ENCODE measurements at places on chromosomes 16 and 17. TPM values are rescaled to one million over a fixed set of nuclear protein-coding genes. Genes with fewer than 3 reads are reported as not detected.

The PIPOX gene
- polyA plus RNA-seq, result 1.5 TPM

The NIP7 gene
- 36.7 TPM for polyA plus RNA-seq

DNA sequence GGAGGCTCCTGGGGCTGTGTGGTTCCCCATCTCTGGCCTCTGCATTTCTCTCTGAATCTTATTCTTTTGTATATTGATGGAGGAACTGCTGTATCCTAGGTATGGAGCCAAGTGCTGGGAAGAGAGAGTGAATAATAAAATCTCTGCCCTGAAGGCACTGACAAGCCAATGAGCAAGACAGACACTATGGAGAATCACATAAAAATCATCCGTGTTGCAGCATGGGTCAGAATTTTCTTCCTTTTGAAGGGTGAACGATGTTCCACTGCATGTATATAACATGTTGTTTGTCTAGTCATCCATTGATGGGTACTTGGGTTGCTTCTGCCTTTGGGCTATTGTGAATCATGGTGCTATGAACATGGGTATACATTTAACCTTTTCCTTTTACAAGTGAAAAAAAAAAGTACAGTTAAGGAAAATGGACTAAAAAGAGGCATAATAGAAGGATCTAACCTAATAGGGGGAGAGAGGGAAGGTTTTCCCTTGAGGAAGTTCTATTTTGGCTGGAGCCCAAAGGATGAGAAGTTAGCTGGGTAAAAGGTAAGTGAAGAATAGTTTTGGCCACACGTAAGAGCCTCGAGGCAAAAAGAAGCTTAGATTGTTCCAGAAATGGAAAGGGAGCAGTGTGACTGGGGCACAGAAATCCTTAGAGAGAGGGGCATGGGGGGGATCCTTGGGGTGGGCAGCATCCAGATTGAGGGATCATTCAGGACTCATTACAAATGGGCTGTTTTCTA lies 32.3 kb upstream of the GNA13 start:
- DNase-seq, result no peak

- no peak for DNase-seq
Observed at GRCh38 chr17:38427160-38427949, 909 bp upstream of the ARHGAP23 start.

DNA sequence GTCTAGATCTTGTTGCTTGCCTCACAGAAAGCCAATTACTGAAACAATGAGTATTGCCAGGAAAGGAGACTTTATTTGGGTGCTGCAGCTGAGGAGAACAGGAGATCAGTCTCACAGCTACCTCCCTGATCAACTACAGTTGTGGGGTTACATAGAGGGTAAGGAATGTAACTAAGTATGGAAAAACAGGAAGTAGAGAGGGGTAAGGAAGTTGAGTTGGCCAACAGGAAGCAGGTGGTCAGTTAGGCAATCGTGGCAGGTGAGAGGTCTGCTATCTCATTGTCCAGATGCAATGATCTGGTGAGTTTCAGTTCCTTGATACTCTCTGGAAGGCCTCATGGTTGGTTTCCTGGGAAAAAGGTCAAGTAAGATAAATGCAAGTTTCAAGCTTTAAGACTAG lies 333.1 kb upstream of the GOT2 start:
- DNase-seq, result no peak
